Activated naive CD4-positive, alpha-beta T cell (primary cell): ENCODE measurements at places on chromosomes 6 and 20.

GRCh38 chr6:20954315-20954714 is 420.1 kb downstream of the CDKAL1 start:
- DNase-seq: no peak

- DNase-seq: no peak
These were observed 96.2 kb downstream of the RTN4IP1 start for GRCh38 chr6:106533054-106533453.

GRCh38 chr6:149166336-149166735 is 151.2 kb upstream of the TAB2 start:
- DNase-seq: no peak

DNA sequence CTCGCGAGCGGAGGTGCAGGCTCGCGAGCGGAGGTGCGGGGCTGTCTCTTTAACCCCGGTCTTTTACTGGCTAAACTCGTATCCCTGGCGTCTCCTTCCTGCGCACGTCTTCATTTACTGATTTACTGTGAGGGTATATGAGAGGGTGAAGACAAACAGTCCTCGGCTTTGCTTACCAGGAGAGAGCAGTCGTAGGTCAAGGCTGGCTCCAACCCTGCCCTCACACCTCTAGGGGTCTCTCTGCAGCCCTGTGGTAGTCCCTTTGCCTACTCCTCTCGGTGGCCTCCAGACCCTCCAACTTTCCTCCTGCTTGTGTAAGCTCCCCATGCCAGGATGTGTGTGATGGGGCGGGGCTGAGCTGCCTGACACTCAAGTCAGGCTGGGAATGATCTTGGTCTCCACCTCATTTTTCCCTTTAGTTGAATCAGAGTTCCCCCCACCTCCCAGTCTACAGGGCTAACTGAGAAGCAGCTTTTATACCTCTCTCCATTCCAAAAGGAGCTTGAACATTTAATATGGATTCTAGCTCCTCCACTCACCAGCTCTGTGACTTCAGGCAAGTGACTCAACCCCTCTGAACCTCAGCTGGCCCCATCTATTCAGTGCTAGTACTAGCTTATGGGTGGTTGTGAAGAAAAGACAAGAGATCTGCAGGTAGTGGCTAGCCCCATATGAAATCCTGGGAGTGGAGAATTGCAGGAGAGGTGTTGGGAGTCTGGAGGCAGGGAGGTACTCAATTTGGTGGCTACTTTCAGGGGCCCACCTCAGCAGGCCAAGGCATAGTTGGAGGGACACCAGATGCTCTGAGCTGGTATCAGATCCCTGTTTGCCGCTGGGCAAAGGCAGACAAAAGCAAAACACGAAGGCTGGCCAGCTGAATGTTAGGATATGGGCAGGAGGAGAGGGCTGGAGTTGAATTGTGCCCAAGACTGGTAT is 902 bp downstream of the SLC29A1 start:
- DNase-seq: no peak

GRCh38 chr6:14193524-14193923 is 76.0 kb downstream of the CD83 start:
- no peak for DNase-seq

GRCh38 chr20:63129991-63130657 is 85.8 kb downstream of the YTHDF1 start:
- DNase-seq: no peak

GRCh38 chr6:168000198-168001028 is 2.9 kb downstream of the KIF25 start:
- no peak for DNase-seq

DNA sequence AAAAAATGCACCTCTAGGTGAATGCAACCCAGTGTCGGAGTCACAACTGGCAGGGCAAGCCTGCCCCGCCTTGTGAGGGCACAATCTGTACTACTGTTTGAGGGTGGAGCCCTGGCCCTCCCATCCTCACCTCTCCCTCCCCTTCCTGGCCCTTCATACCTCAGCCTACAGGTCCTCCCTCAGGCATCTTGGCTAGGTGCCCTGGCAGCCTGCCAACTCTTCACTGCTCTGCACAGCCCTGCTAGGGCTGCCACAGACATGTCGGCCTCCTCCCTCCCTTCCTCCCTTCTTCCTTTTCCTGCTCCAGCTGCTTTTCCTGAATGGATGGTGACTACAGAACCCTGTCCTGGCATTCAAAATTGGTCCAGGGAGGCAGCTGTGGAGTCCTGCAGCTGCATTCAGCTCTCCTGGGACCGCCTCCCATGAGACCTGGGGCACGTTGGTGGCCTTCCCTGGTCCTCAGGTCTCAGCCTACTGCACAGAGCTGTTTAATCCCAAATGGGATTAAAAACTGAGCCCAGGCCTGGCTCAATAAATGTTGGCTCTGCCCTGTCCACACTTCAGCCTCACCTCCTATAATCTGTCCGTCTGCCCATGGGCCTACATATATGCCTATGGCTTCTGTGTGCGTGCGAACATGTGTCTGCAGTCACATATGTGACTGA is 52.7 kb downstream of the CDH22 start:
- no peak for DNase-seq

- no peak for DNase-seq
These were observed 398.0 kb downstream of the CDKAL1 start for GRCh38 chr6:20932284-20932683.

GRCh38 chr20:39607141-39607540 is 645.0 kb downstream of the DHX35 start:
- DNase-seq: no peak

DNA sequence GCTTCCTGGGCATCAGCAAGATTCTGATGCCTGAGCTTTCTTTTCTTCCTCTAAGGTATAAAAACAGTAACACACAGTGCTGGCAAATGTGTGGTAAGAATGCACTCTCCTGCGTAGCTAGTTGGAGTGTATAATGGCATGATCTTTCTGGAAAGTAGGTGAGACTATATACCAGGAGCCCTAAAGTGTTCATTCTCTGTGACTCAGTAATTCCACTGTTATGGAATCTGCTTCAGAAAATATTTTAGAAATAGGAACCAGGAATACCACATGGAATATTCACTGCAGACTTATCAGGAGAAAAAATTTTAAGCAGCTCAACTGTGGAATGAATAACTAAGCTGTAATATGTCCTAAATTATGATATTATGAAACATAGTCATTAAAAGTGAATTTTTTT is 16.9 kb upstream of the CSE1L start:
- DNase-seq: no peak

GRCh38 chr20:39462416-39462945 is 500.3 kb downstream of the DHX35 start:
- DNase-seq: no peak

GRCh38 chr6:99790679-99791078 is 184.0 kb downstream of the PRDM13 start:
- DNase-seq: no peak
